ENCODE measurements at places on chromosomes 3 and 15.

DNA sequence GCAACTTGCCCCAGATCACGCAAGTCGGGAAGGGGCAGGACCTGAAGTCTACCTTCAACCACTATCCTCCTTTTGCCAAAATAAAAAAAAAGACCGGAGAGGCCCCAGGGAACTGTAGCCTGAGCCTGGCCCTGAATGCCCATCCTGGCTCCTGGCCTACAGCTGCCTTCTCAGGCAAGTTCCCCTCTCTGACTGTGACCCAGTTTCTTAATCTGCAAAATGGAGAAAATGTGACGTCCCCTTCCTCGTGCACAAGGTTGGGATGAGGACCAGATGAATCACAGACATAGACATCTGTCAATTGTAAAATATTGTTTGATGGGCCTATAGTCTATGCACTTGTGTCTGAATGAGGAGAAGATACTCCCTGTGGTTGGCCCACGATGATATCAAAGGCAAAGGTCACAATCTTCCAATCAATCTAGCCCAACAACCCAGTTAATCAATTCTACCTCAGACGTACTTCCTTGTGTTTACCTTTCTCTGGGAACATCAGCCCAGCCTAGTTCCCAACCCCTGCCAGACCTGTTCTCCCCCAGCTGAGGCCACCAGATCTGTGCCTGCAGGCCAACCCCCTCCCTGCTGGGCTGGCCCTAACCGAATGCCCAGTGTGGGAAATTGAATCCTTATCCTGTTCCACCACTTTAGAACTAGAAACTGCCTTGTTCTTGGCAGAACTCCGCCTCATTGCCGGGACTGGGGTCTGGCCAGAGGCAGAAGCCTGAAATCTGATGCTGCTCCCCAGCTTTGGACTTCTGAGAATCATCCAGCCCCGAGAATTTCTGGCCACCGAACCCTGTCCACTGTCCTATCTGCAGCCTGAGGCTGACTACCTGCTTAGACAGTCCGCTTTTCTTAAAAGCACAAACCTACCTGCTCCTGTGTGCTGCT lies 101.8 kb upstream of the LIPC start:
- no peak for DNase-seq

DNA sequence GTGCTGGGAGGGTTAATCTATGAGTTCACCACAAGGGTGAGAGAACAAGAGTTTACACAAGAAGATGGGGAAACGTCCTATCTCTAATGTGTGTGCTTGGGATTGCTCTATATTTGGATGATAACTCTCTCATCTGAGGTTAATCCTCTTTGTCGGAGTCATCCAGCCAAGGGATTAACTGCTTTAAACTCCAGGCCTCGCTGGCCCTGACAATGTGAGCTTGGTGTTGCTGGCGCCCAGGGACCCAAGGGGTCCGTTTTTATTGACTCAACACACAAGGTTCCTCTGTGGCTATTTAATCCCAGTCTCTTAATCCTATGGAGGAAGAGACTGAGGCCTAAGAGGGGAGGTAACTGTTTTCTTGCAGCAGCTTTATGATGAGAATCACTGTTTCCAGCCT lies 14.2 kb downstream of the SV2B start:
- DNase-seq, result no peak

- DNase-seq, result no peak
Observed at GRCh38 chr15:32866454-32867312, 148.9 kb downstream of the GREM1 start.

DNA sequence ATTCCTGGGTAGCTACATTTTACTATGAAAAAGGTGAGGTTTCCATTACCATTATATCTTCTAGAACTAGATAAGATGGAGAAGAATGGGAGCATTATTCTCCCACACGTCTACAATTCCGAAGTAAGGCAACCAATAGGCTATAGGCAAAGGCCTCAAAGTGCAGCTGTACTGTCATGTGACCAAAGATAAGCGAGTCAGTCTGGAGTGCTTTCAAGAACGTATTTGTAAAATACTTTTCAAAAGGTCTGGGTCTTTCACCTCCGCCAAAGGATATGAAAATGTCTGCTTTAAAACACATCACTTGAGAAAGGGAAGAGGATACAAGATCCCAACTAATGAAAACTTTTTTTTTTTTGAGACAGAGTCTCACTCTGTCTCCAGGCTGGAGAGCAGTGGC lies 9.9 kb downstream of the CCPG1 start:
- DNase-seq, result no peak

GRCh38 chr15:42741710-42742109 lies 4.8 kb upstream of the CDAN1 start:
- DNase-seq, result no peak

DNA sequence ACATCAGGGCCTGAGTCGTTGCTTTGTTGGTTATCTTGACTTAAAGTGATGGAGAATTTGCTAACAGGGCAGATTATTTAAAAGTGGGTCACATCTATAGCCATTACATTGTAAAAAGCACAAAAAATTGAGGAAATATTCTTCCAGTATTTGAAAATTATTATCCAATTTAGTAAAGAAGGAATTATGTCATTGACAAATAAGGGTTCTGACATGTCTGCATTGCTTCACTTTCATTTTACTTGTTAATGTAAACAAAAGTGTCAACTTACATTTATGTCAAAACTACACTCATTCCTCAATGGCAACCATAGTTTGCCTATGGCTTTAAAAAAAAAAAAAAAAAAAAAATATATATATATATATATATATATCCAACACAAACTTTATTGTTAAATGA lies 3.4 kb upstream of the PARP14 start:
- no peak for DNase-seq

DNA sequence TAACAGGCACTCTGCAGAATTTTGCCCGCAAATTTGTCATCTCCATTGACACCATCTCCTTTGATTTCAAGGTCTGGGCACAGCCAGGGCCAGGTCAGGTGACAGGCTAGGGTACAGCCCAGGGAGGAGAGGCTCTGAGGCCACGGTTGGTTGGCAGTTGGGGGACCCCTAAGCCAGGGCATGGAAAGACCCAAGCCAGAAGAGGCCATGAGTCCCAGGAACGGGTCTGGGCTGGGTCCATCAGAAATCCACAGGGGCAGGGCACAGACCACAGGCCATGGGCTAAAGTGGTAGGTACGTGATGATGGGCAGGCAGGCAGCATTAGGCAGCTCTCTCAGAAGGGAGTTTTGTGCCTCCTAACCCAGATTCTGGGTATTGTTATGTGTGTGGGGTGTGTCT lies 45.8 kb downstream of the SEMA3G start:
- DNase-seq, result no peak

GRCh38 chr15:99989095-99989494 lies 255.9 kb upstream of the LYSMD4 start:
- DNase-seq, result no peak

- no peak for DNase-seq
Observed at GRCh38 chr15:97991972-97992541, 31.6 kb downstream of the ARRDC4 start.

GRCh38 chr3:45010811-45011333 lies 15.2 kb upstream of the CLEC3B start:
- no peak for DNase-seq

GRCh38 chr3:138460536-138461205 lies 26.3 kb downstream of the ESYT3 start:
- no peak for DNase-seq

DNA sequence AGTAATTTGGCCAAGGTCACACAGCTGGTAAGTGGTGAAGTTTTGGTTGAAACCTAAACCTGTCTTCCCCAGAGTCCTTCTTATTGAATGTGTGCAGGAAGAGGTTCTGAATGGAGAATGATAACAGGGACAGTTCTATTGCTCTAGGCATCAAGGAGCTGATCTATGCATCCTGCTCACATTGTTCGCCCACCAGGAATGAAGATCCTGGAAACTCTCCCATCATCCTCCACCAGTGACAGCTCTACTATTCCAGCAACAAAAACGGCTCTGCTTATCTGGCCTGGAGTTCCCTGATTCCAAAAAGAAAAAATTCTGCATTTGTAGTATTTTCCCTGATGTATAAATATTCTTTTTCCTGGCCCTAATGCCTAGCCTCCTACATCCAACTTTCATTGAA lies 16.4 kb upstream of the TNFAIP8L3 start:
- no peak for DNase-seq

- DNase-seq, result no peak
Observed at GRCh38 chr3:67719333-67719732, 64.9 kb upstream of the SUCLG2 start.

DNA sequence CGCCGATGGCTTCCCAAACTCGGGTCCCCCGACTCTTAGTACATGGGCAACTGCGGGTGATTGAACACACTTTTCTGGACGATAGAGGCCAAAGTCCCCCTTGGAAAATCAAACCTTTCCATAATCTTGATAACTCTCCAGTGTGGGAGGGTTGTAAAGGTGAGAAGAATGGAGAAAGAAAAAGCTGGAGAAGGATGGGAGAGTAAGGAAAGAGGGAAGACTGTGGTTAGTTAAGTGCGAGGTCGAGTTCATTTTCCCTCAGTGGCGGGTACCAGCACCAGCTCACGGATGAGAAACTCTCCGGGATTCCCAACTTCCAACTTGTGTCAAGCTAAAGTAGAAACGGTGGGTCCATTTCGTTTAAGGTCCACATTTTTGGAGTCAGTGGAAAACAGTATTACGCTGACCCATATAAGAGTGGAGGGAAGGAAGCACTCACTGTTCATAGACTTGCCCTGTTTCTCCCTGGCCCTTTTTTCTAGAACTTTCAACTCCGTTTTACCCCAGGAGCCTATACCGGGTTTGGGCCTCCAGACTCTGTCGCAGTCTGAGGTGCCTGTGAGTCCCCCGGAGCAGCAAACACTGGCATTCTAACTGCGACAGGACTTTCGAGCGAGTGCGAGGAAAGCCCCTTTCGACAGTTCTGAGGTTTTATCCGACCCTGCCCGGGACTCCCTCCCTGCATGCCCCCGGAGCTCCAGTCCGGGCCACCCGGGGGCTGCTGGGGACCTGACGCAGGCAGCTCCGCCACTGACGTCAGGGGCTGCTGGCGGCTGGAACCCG lies 14.8 kb downstream of the ZIC1 start:
- DNase-seq, result no peak

- DNase-seq, result no peak
Observed at GRCh38 chr15:57458356-57458781, 82.1 kb downstream of the CGNL1 start.

GRCh38 chr3:186700267-186700666 lies 16.9 kb upstream of the KNG1 start:
- no peak for DNase-seq

DNA sequence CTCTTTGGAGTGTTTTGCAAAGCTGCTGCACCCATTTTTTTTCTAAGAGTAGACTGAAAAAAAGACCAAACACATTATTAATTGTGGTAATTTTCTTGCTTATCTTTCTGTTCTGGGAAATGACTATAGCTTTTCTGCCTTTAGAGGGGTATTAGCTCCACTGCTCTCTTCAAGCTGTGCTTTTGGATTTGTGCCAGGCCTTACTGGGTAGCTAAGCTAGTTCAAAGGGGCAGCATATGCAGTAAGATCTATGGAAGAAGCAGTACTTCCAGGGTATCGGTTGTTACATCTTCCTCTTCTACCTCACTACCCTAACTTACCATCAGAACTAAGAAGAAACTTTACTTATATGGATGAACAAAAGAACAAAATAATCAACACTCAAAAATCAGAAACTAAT lies 28.7 kb upstream of the ARIH1 start:
- no peak for DNase-seq

DNA sequence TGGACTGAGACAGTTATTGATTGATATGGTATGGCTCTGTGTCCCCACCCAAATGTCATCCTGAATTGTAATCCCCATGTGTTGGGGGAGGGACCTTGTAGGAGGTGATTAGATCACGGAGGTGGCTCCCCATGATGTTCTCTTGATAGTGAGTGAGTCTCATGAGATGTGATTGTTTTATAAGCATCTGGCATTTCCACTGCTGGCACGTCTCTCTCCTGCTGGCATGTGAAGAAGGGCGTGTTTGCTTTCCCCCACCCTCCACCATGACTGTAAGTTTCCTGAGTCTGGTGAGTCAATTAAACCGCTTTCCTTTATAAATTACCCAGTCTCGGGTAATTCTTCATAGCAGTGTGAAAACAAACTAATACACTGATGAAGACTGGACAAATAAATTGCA lies 105.6 kb upstream of the MELTF start:
- no peak for DNase-seq

- no peak for DNase-seq
Observed at GRCh38 chr3:184808021-184808420, 3.9 kb upstream of the VPS8 start.

GRCh38 chr3:174322789-174323188 lies 536.3 kb upstream of the NAALADL2 start:
- DNase-seq, result no peak

- no peak for DNase-seq
Observed at GRCh38 chr15:92620991-92621390, 34.6 kb downstream of the FAM174B start.

DNA sequence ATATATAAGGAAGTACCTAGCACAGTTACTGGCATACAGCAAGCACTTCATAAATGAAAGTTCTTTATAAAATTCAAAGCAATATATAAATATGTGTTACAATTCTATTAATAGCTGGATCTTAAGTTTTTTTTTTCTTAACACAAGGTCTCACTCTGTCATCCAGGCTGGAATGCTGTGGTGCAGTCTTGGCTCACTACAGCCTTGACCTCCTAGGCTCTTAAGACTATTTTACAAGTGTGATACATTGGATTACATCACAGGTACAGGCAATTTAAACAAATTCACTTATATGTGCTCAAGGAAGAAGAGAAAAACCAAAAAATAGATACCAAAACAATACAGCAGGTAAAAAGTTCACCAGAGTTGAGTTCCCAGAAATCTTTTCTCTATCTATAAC lies 60.6 kb downstream of the ZNF280D start:
- no peak for DNase-seq

GRCh38 chr3:139985576-139985975 lies 50.6 kb downstream of the CLSTN2 start:
- DNase-seq, result no peak

GRCh38 chr15:57527382-57528091 lies 64.2 kb upstream of the MYZAP start:
- no peak for DNase-seq

GRCh38 chr3:12662593-12663400 lies 1.1 kb downstream of the RAF1 start:
- peak; percentile 40 for DNase-seq

- DNase-seq, result no peak
Observed at GRCh38 chr3:174126990-174127758, 729.6 kb downstream of the NLGN1 start.

GRCh38 chr3:112096176-112096575 lies 10.0 kb downstream of the C3orf52 start:
- DNase-seq, result no peak
